Omental fat pad (tissue), 4 donors: ENCODE measurements at places on chromosomes 4 and X. TPM values are rescaled to one million over a fixed set of nuclear protein-coding genes. Genes with fewer than 3 reads are reported as not detected.

- no peak for DNase-seq
These were observed 52.9 kb upstream of the TENM3 start for GRCh38 chr4:182190306-182190705.

The CPLX1 gene
- total RNA-seq = 1.9 TPM

GRCh38 chrX:66009231-66009845, 30.5 kb downstream of the VSIG4 start:
- no peak for DNase-seq

DNA sequence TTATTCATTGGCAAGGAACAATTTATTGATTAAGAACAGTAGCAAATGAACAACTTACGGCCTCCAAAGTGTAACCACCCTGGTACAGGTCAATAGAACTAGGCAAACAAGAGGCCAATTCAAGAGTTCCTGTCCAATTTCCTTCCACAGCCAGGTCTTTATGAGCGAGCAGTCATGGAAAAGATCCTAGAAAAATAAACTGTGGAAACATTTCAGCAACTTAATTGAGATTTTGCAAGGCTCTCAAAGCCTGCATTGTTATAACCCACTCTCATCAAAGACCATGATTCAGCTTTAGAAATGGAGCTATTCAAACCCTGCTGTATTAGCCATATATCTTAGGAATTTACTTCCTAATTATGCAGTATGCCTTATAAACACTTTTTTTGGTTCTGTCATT, 43.6 kb downstream of the UNC5C start:
- no peak for DNase-seq

GRCh38 chrX:153468008-153468580, 2.3 kb downstream of the HAUS7 start:
- DNase-seq = no peak

- peak; percentile 48 for DNase-seq
These were observed 109.5 kb upstream of the MYOZ2 start for GRCh38 chr4:119025916-119026661.

DNA sequence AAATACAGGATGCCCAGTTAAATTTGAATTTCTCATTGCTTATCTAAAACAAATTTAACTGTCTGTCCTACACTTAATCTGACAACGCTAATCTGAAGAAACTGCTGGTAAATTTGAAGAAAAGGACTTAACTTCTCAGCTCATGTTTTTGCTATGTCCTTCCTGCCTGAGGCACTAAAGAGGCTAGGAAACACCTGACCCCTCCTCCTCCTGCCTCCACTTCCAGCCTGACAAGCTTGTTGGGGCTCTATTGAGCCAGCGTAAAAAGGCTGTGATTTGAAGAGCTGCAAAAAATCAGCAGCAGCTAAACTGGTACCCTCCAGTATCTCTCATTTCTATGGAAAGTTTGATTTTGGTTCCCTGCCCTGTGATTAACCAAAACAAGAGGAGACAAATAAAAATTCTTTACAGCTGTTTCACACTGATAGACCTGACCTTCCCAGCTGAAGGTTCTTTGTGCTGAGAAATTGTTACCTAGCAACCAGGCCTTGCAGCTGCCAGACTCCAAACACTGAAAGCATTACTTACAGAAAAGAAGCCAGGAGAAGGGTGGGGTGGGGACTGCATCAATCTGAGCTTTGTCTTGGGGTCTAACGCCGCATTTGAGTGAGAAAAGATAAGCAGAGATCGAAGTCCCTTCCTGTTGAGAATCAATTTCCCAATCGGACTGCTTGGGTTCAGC, 35.0 kb downstream of the DCX start:
- no peak for DNase-seq

- no peak for DNase-seq
These were observed 30.4 kb downstream of the CLDN34 start for GRCh38 chrX:9997524-9997923.

GRCh38 chrX:97224148-97224547, 340.4 kb downstream of the RPA4 start:
- no peak for DNase-seq

GRCh38 chr4:613126-613525, 12.2 kb upstream of the PDE6B start:
- DNase-seq = no peak

DNA sequence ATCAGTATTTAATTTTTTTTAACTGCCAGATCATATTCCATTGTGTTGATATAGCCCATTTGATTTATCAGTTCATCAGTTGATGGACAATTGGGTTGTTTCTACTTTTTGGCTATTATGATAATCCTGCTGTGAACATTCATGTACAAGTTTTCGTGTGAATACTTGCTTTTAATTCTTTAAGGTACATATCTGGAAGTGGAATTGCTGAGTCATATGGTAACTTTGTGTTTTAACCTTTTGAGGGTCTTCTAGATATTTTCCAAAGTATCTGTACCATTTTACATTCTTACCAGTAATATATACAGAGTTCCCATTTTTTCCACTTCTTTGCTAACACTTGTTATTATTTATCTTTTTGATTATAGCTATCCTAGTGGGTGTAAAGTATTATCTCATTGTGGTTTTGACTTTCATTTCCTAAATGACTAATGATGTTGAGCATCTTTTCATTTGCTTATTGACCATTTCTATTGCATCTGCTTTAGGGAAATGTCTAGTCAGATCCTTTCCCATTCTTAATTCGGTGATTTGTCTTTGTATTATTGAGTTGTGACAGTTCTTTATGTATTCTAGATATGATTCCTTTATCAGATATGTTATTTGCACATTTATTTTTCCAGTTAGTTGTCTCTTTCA, 75.2 kb upstream of the NUDT6 start:
- DNase-seq = no peak
